ENCODE measurements at places on chromosomes 7 and 10. TPM values are rescaled to one million over a fixed set of nuclear protein-coding genes. Genes with fewer than 3 reads are reported as not detected.
A peak's percentile ranks its signal among the peaks of the same experiment; 100 is the strongest.

PKD2L1 gene
- 0.52 TPM for total RNA-seq

GRCh38 chr7:1741246-1741645 lies 71.2 kb downstream of the ELFN1 start:
- H3K36me3 ChIP-seq = no peaks in the 10 kb centered on the region
- no peaks in the 10 kb centered on the region for H3K27me3 ChIP-seq
- peaks cover 11% of the 10 kb centered on the region for H3K4me1 ChIP-seq
- H3K4me3 ChIP-seq = no peak overlapping the region
- H3K27ac ChIP-seq = no peak overlapping the region
- DNase-seq = no peak

DNA sequence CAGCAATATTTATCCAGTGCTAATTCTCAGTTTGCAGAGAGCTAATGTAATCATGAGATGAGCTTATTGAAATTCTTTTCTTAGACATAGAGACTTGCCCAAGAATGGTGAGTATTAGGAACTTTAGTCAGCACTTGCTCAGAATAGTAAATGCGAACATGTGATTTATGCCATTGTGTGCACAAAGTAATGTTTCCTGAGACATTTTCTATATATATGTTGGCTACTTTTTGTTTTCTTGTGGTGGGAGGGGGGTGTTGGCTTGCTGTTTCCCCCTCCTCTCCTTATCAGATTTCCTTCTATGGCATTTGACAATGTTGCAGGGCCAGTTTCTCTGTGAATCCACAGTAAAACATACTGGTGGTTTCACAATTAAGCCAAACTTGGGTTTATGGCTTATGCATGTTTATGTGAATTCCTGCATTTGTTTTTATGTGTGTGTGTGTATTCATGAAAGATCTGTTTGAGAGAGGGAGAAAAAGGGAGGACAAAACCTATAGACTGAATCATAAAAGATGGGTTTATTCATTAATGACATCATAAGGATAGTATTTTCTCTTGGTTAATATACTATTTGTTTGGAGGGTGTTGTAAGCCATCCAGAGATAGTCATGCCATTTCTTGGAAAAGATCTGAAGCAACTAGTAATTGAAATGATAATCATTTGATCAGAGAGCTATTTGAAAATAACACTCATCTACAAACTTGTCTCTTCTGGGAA lies 36.3 kb downstream of the ARID5B start:
- no peak overlapping the region for H3K4me3 ChIP-seq
- H3K36me3 ChIP-seq = no peaks in the 10 kb centered on the region
- H3K27me3 ChIP-seq = no peaks in the 10 kb centered on the region
- H3K27ac ChIP-seq = peak overlapping the region; percentile 45
- peaks cover 5% of the 10 kb centered on the region for H3K4me1 ChIP-seq

- H3K36me3 ChIP-seq = no peaks in the 10 kb centered on the region
- no peak overlapping the region for H3K4me3 ChIP-seq
- no peak overlapping the region for H3K27ac ChIP-seq
- H3K27me3 ChIP-seq = no peaks in the 10 kb centered on the region
- H3K4me1 ChIP-seq = no peaks in the 10 kb centered on the region
These were observed 27.8 kb downstream of the GSDME start for GRCh38 chr7:24729365-24730017.

BTBD16 gene
- total RNA-seq = 0.13 TPM

ARPC1B gene
- 141 TPM for total RNA-seq

DNA sequence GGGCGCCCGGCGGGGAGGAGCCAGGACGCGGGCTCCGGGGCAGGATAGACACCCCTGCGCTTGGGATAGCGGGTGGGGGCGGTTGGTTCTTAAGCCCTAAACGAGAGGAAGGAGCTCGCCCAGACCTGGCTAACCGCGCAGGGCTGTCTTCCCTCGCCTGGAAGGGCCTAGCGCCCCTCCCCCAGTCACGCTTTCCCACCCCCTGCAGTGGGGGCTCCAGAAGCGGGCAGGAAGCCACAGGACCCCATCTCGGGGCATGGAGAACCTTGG lies 6.5 kb downstream of the SHH start:
- H3K36me3 ChIP-seq = no peaks in the 10 kb centered on the region
- H3K4me1 ChIP-seq = peaks cover 15% of the 10 kb centered on the region
- no peak for DNase-seq
- peak overlapping the region; percentile 24 for H3K4me3 ChIP-seq

DNA sequence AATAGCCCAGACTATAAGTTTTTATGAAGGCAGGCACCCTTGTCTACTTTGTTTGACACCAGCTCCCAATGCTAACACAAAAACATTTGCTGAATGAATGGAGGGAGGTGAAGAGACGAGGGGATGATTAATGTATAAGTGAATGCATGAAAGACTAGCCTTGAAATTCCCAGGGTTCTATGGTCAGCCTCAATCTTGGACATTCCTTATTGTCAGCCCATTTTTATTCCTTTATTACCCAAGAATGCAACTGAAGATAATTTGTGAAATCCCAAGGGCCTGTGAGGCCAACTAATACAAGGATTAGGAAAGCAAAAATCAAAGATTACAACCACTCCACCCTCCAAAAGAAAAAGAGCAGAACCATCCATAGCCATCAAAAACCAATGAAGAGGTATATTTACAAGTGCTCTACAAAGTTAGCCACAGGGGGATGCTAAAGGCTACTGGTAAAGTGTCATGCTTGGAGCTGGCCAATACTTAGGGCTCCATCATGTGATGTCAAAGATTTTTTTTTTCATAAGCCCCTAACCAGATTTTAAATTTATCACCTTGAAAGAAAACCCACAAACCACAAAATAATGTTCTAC lies 40.0 kb upstream of the ASAH2 start:
- no peak overlapping the region for H3K27ac ChIP-seq
- no peaks in the 10 kb centered on the region for H3K36me3 ChIP-seq
- H3K4me1 ChIP-seq = no peaks in the 10 kb centered on the region
- DNase-seq = no peak
- H3K4me3 ChIP-seq = no peak overlapping the region

DNA sequence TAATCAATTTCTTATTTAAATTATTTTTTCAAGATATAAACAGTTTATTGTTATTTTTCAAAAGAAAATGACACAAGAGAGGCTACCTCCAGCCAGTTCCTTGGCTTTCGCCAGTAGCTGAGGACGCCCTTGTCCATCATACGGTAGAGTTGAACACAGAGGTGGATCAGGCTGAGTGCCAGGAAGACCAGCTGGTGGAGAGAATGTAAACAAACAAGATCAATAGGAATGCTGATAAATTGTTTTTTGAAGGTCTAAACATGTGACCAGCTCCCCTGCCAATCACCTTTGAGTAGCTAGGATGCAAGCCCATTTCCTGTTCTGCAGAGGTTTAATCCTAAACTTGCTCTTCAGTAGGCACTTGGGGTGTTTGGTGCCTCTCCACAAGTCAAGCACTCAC lies 138.9 kb downstream of the PKD1L1 start:
- H3K36me3 ChIP-seq = no peaks in the 10 kb centered on the region
- DNase-seq = no peak
- H3K27me3 ChIP-seq = no peaks in the 10 kb centered on the region

NEURL1 gene
- total RNA-seq = 40.2 TPM

DNA sequence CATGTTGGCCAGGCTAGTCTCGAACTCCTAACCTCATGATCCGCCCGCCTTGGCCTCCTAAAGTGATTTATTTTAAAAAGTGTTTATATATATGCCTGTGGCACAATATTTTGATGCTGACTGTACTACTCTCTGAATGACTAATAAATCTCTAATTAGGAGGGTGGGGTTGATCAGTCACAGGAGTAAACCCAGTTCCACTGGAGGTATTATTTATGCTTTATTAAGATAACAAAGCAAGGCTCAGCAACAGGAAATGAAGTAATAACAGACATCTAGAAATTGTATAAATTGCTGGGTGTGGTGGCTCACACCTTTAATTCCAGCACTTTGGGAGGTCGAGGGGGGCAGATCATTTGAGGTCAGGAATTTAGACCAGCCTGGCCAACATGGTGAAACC lies 26.0 kb upstream of the MCU start:
- H3K4me3 ChIP-seq = no peak overlapping the region
- no peak for DNase-seq
- H3K27ac ChIP-seq = no peak overlapping the region
- no peaks in the 10 kb centered on the region for H3K36me3 ChIP-seq

Data from colonic mucosa (tissue), 4 donors.